ENCODE measurements at places on chromosomes 16 and 17.
A peak's percentile ranks its signal among the peaks of the same experiment; 100 is the strongest.

- DNase-seq, result peak; percentile 38
These were observed at the start of gene TNFSF12 for GRCh38 chr17:7548585-7549400. TSS of gene TNFSF12 (plus strand) at chr17:7549058. CDS start at chr17:7549154, 96 bp downstream.

DNA sequence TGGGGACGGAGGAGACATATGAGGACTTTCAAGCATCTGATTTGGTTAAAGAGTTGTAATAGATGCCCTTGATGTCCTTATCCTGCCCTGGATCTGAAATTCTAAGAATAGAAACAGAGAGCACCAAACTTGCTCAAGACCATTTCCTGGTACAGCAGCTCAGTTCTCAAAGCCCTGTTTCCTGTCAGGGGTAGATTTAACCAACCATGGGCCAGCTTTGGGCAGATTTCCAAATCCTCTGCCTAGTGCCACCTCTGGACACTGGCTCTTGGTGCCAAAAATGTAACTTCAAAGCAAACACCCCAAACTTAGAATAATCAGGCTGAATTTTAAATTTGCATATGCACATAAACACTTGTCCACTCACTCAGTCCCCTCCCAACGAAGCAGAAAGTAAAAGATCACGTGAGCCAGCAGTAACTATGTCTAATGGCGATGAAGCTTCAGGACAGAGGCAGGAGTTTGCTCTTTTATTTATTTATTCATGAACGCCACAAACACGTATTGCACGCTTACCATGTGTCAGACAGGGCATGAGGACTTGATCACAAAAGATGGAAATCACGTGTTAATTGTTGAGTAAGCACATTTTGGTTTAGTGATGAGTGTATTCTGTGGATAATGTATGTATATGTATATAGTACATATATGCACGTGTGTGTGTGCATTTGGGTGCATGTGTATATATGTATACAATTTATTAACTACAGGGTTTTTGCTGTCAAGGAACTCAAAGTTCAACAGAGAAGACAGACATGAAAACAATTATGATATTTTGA, 23.1 kb upstream of the SDK2 start:
- no peak for DNase-seq

DNA sequence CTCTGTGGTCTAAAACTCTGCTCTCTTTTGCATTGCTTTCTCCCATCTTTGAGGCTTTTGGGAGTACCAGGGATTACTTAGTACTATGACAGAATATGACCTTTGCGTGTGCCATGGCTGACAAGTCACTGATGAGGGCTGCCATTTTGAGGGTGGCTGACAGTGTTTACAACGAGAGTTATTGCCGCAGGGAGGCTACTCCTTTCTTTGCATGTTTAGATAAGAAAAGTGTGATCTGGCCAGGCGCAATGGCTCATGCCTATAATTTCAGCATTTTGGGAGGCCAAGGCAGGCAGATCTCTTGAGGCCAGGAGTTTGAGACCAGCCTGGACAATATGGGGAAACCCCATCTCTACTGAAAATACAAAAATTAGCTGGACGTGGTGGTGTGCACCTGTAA, 77.5 kb downstream of the GSG1L start:
- DNase-seq, result no peak

GRCh38 chr16:86519649-86520316, 9.5 kb downstream of the FOXF1 start:
- peak; percentile 33 for DNase-seq

DNA sequence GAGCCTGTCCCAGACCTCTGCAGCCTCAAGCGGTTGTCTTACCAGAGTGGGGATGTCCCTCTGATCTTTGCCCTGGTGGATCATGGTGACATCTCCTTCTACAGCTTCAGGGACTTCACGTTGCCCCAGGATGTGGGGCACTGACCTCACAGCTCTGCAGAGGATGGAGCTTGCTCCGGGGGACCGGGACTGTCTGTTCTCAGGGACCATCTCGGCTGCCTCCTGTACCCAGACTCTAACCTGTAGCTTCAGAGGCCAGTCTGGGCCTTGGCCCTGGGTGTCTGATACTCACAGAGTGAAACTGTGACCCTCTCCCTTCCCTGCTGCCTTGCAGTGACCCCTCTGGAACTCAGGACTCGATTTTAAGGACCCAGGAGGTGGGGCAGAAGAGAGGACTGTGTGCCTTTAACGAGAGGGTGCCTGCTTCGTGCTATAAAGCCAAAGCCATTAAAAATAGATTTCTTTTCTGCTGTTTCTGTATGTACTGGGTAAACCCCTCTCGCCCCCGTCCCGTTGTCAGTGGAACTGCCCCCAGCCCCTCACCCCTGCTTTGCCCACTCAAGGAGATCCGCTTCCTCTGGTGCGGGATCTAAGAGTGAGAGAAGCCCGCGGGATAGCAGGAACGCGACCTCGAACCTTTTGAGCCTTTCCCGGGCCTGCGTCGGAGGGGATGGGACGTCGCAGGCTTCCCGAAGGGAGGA, 1.1 kb upstream of the LLGL2 start:
- DNase-seq, result no peak

All from stimulated activated CD8-positive, alpha-beta memory T cell treated with anti-CD3 and anti-CD28 coated beads, Interleukin-7, amount 100 ng/mL, for 24 hours (primary cell).